NCI-H1048 (cell line): ENCODE measurements at places on chromosomes 13 and 19.

GRCh38 chr19:54551293-54551692, 22.3 kb upstream of the LILRA2 start:
- no peak for DNase-seq

- no peak for DNase-seq
These were observed 631.2 kb downstream of the GPC5 start for GRCh38 chr13:92029641-92030040.

DNA sequence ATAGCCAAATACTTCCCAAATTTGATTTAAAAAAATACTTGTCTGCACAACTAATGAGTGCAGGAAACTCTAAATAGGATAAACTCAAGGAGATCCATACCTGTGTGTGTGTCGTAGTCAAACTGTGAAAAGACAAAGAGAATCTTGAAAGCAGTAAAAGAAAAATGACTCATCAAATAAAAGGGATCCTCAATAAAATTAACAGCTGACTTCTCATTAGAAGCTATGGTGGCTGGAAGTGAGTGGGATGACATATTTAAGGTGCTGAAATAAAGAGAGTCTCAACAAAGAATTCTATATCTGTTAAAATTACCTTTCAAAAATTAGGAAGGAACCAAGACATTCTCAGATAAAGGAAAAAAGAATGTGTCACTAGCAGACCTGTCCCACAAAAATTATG, 13.7 kb downstream of the RNASEH2B start:
- DNase-seq: no peak

DNA sequence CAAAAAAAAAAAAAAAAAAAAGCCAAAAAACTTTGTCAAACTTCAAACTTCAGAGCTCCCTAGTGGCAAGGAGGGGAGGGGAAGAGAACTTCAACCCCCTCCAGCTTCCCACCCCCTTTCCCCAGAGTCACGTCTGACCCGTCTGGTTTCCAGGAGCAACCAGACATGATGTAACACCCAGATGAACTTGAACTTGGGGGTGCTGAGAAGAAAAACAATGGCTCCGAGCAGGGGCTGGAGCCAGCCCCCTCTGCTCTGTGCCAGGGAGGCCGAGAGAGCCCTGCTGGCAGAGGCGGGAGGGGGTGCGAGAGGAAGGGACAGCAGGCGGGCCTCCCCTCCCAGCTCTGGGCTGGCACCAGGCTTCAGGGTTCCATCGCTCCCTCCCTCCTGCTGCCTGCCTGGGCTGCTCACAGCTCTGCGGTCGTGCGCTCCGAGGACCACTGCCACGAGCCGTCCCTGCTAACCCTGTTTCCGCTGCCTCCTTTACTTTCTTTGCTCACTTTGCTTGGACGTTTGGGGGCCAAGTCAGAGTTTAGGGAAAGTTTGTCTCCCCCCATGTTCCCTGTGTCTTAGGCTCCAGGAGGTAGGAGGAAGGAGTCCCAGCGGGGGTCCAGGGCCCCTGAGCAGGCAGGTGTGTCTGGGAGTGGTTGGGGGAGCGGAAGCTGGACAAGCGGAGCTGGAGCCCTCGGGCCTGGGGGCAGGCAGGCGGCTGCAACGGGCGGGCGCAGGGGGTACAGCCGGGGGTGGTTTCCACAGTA, 11.1 kb downstream of the LYL1 start:
- DNase-seq: no peak

- no peak for DNase-seq
These were observed 1.7 kb downstream of the PRKCG start for GRCh38 chr19:53883741-53884140.

GRCh38 chr13:80389073-80390038, 48.4 kb upstream of the SPRY2 start:
- no peak for DNase-seq

DNA sequence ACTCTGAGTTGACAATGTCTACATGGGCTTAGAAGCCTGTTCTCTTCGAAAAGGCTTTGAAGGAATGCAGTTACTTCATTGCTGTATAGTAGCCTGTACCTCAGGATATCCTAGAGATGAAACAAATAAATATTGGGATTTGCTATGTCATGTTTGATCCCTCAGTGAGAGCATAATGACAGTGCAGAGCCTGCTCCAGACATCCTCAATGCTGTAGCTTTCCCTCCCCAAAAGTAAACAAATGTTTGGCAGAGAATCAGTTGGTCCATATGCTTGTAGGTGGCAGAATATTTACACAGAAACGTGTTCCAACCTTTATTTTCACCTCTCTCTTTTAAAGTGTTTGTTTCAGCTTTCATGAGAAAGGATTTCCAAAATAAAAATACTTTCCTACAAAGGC, 515.3 kb upstream of the SGCG start:
- no peak for DNase-seq

GRCh38 chr19:15251010-15251748, 18.9 kb upstream of the EPHX3 start:
- no peak for DNase-seq

DNA sequence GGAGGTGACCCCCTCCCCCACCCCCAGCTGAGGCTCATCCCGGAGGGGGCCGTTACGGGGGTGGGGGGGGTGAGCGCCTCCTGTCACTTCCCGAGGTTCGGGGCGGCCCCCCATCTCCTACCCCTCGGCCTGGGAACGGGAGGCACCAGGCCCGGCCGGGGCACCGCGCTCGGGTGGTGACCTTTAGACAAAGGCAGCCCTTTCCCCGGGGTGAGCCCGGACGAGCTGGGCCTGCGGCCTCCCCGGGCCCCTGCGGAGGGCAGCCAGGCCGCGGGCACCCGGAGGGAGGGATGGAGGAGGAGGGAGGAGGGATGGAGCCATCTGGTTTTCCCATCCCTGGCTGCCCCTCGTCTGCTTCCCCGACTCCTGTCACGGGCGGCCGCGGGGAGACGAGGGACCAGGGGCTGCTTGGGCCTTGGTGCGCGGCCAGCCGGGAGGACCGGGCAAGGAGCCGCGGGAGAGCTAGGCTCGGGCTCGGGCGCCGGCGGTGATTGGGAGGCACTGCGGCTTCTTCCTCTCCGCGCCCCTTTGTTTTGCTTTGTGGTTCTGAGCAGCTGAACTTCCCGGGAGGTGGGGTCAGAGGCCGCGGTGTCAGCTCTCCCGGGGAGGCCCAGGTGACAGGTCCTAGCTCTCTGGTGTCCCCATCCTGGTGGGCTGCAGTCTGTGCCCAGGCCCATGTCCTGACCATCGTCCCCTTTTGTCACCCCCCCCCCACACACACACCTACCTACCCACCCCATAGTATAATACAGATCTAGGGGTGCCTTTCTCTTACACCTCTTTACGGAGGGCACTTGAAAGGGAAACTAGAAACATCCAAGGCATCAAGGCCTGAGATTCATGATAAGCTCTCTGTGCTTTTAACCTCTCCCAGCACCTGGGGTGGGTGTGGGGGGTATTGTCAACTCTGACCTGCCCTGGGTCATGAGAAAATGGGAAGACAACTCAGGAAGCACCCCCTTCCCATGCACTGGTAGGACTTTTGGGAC, 1.3 kb downstream of the BICRA start:
- DNase-seq: no peak

- DNase-seq: no peak
These were observed 39.2 kb upstream of the CSNK1A1L start for GRCh38 chr13:37144661-37145060.

GRCh38 chr19:7589822-7590221, 5.8 kb upstream of the CAMSAP3 start:
- no peak for DNase-seq

DNA sequence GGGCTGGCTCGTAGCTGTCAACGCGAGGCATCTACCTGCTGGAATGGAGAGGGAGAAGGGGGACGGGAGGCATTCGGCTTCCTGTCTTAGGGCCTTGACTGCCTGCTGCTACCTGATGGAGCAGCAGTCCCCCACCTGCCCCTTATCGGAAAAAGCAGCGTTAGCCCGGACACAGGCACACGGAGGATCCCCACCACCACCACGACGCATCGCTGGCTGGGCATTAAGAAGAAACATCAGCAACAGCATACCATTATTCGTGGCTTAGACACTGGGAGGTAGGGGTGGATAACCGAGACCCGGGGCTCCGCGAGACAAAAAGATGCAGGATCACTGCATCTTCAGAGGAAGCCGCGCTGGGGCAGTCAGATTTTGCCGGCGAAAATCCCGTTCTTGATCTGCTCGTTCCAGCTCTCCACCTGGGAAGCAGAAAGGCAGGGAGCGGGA, 1.1 kb downstream of the COX6B2 start:
- DNase-seq: no peak
